NCI-H774 (cell line): ENCODE measurements at places on chromosomes 7 and 10.

DNA sequence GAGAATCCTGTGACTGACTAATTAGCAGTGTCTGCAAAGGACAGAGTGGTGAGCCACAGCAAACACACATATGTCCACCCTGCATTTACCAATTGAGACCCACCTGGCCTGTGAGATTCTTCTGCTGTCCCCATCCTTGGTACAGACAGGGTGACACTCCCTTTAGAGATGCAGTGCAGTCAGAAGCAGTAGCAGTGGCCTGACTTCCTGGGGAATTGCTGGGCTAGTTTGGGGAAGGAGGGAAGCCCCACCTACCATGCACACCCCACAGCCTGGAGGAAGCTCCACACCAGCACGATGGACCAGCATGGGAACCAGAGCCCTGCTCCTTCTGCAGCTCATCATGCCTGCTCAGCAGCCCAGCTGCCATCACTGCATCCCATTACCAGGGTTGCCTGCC, 924.9 kb upstream of the ZNF722 start:
- DNase-seq: no peak

- no peak for DNase-seq
These were observed 95.1 kb upstream of the SAMD8 start for GRCh38 chr10:75016325-75016724.

GRCh38 chr10:57696641-57697040, 571.1 kb downstream of the IPMK start:
- DNase-seq: no peak

DNA sequence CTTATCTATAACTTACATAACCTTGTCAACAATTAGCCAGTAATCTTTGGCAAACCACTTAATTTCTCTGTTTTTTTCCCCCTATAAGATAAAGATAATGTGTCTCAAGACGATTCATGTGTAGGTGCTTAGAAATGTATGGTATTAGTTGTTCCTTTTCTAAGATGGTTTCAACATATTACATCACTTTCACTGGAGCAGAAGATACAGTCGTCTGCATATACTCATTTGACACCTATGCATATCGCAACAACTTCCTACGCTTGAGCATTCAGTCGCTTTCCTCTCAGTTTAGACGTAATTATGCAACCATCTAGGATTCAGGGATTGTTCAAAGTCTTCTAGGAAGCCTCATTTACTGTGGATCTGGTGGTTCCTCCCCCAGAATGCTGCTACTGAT, 396.7 kb downstream of the PHTF2 start:
- DNase-seq: no peak

GRCh38 chr10:126455036-126455765, 66.9 kb upstream of the ADAM12 start:
- no peak for DNase-seq

DNA sequence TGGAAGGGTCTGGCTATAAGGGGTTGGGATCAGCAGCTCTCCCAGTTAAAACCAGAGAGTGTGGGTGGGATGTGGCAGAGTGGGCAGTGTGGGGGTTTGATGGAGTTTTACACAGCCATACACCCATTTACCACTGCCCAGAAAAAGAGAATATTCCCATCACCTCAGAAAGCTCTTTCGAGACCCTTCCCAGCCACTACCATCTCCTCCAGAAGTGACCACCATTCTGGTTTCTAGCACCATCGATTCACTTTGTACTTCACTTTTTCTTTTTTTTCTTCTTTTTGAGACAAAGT, 15.5 kb downstream of the BAG3 start:
- DNase-seq: no peak

DNA sequence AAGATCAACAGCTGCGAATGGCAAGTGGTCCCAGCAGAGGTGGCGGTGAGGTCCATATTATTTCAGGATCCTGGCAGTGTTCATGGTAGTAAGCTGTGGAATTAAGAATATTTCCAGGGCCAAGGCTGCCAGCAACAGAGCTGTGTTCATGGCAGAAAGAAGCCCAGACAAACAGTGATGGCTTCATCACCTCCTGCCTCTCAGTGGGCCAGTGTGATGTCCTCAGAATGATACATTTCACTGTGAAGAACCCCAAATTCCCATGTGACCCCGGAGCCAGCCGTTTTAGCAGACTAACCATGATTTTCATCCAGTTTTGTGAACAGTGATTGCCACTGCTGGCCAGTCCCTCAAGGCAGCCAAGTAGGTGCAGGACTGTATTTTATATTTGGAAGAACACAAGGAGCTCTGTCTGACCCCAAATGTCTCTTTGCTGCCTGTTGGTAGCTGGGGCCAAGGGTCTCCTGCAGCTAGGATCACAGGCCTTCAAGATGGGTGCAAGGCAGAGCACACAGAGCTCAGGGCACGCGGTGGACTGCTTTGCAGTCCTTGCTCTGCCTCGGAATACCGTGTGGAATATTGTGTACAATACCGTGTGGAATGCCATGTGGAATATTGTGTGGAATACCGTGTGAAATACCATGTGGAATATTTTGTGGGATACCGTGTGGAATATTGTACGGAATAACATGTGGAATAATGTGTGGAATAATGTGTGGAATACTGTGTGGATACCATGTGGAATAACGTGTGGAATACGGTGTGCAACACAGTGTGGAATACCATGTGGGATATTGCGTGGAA, 132.3 kb upstream of the CHST15 start:
- DNase-seq: no peak

DNA sequence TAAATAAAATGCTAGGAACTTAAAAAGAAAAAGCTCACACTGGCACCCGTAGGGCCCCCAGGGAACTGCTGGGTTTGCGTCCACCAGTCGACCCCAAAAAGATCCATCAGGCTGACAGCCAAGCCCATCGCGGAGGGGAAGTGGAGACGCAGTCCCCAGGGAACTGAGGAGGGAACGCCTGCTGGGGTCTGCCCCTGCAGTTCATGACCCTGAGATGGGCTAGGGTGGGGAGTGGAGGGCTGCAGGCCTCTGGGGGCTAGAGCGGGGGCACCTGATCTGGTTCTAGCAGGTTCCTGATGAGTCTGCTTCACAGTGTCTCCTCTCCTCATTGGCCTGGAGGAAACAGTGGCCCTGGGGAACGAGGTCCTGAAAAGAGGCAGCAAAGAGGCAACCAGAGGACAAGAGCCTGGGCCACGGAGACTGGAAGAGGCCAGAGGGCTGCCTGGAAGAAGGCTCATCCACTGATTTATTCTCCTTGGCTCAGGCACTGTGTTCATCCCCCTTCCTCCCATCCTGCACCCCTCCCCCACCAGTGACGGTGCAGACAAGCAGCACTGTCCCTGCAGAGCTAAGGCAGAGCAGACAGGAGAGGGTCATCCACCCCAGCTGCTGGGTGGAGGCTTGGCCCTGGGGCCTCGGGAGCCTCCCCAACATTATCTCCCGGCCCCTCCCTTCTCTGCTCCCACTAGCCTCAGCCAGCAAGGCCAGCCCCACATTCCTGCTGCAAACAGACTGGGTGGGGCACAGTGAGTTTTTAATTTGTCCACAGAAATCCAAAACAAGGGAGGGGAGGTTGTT, 24.7 kb upstream of the HSPA12A start:
- DNase-seq: no peak

- no peak for DNase-seq
These were observed 61.8 kb upstream of the DNAJB6 start for GRCh38 chr7:157274991-157275427.

DNA sequence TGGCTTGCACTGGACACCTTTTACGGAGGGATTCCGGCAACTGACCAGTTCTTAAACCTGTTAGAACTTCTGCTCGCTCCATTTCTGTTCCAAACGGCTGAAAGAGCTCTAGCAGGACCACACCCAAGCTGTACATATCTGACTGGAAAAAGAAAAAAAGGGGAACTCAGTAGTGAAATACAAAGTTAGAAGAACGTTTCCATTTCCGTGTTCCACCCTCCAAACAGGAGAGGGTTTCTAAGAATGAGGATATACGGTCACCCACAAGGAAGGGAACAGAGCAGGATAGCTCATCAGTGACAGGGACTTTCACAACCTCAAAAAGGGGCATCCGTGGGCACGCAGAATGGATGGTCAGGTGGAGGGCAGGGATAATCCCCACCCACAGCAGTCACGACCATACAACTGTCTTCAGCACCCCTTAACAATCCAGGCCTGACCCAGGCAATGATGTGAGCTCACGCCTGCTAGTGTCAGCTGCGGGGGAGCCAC, 4.3 kb upstream of the ANKRD61 start:
- DNase-seq: no peak

- no peak for DNase-seq
These were observed 253.2 kb upstream of the SMIM30 start for GRCh38 chr7:113371416-113372043.

DNA sequence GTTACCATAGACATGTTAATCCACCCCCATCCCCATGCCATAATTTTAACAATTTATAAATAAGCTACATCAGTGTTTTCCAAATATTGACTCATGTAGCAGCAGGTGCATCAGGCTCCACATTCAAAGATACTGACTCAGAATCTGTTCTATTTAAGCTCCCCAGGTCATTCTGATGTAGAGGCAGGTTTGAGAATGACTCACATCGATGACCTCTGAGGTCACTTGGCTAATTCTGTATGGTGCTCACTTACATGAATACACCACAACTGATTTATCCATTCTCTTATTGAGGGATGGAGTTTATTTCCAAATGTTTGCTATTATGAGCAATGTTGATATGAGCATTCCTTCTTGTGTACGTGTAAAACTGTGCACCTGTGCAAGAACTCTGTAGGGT, 1159.0 kb downstream of the TYW1 start:
- peak; percentile 87 for DNase-seq

DNA sequence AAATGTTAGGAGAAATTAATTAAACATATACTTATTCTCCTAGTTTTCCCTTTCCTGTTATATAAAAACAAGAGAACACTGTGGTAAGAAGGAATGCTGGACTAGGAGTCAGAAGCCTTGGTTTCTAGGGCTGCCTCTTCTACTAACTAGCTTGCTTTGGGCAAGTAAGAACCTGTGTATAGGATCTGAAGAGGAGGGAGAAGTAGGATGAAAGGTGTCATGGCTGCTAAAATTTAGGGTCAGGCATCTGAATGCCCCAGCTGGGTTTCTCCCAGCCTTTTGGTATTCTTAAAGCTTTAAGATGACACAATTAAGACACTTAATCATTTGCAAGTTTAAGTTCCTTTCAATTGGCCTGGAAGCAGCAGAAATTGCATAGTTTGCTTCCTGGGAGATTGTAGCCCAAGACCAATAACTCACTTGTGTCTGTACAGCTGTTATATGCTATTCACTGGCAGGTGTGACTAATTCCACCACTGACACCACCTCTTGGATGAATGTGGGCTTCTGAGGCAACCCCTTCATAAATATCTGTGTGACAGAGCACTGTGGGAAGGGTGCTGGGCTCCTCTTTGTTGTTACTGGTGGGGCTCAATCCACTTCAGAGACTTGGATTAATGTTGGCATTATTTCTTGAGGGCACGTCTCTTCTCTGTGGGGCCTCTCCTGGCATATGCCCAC, 137.2 kb downstream of the LRMDA start:
- peak; percentile 11 for DNase-seq

DNA sequence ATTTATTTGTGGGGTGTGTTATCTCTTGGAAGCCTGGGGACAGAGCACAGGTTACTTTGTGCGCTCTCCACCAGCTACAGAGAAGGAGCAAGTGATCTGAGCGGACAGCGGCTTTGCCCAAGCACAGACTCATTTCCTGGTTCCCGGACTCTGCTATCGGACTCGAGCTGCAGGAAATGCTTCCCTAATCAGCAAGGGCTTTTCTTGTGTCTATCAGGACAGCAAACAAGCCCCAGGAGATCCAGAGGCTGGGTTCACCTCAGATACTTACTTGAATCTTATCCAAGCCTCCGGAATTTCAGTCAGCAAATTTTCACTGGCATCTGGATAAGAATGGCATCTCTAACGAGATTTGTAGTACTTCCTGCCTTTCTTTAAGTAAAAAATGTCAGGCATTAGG, 27.8 kb downstream of the MRC1 start:
- DNase-seq: no peak

- no peak for DNase-seq
These were observed 490.8 kb upstream of the CELF2 start for GRCh38 chr10:10526846-10527245.

DNA sequence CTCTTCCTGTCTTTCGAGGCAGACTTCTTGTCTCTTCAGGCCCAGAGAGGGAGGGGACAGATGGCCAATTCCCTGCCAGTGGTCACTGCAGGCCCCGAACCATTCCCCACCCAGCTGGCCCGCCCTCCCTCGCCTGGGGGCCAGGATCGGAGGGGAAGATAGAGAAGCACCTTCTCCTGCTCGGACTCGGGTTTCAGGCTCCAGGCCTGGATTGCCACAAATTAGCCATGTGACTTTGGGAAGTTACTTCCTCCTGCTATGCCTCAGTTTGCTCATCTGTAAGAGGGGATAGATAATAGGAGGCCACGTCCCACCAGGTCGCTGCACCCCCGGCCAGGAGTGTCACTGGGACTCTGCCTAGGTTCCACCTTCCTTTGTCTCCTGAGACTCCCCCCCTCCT, 24.8 kb upstream of the PPP2R2D start:
- DNase-seq: no peak
